ENCODE measurements at places on chromosomes 7 and 10. TPM values are rescaled to one million over a fixed set of nuclear protein-coding genes. Genes with fewer than 3 reads are reported as not detected.

- H3K27ac ChIP-seq, result no peak overlapping the region
- no peak for DNase-seq
- no peak overlapping the region for H3K4me3 ChIP-seq
- H3K36me3 ChIP-seq, result no peaks in the 10 kb centered on the region
These were observed 123.1 kb downstream of the POLR1F start for GRCh38 chr7:19585761-19586160.

DNA sequence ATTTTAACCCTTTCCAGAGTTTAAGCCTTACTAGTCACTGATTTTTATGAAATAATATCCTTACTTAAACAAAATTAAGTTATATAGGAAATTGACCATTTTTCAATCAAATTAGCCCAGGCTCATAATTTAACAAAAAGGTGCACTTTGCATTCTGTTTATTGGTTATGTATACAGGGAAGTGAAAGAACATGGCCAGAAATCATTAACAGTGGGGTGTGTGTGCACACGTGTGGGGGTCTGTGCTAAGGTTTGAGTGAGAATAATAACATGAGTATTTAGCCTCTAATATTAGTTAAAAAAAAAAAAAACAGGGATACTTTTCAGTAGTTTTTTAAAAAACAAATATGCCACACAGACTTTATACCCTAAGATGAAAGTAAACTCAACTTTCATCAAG, 510.5 kb upstream of the PFKP start:
- no peak overlapping the region for H3K27ac ChIP-seq
- no peak for DNase-seq
- no peaks in the 10 kb centered on the region for H3K36me3 ChIP-seq
- H3K27me3 ChIP-seq, result no peaks in the 10 kb centered on the region
- no peaks in the 10 kb centered on the region for H3K4me1 ChIP-seq

DNA sequence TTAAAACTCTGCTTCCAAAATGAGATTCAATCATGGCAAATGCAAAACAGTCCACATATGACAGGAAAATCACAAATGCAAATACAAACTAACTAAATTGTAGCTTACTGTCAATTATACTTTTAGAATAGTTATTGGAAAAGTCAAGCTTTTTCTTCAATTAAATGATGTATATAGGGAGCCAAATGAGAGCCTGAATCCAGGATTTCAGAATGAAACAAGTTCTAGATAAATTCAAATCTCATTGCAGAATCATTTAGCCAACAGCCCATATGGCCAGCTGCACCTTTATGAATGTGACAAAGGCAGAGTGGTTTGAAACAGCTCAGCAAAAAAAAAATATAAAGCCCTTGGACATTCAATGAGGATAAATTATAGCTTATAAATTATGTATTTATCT, 82.2 kb upstream of the SCIN start:
- H3K4me3 ChIP-seq, result no peak overlapping the region
- no peaks in the 10 kb centered on the region for H3K27me3 ChIP-seq
- no peak overlapping the region for H3K27ac ChIP-seq
- no peaks in the 10 kb centered on the region for H3K4me1 ChIP-seq
- no peak for DNase-seq

GRCh38 chr10:122350893-122351292, 23.6 kb upstream of the PLEKHA1 start:
- H3K27me3 ChIP-seq, result peaks cover 5% of the 10 kb centered on the region
- no peak overlapping the region for H3K27ac ChIP-seq
- DNase-seq, result no peak
- H3K36me3 ChIP-seq, result no peaks in the 10 kb centered on the region

GRCh38 chr10:24792638-24793037, 69.0 kb upstream of the ARHGAP21 start:
- DNase-seq, result no peak
- no peak overlapping the region for H3K27ac ChIP-seq
- no peak overlapping the region for H3K4me3 ChIP-seq
- H3K4me1 ChIP-seq, result peaks cover 7% of the 10 kb centered on the region
- no peaks in the 10 kb centered on the region for H3K36me3 ChIP-seq
- no peaks in the 10 kb centered on the region for H3K27me3 ChIP-seq

DNA sequence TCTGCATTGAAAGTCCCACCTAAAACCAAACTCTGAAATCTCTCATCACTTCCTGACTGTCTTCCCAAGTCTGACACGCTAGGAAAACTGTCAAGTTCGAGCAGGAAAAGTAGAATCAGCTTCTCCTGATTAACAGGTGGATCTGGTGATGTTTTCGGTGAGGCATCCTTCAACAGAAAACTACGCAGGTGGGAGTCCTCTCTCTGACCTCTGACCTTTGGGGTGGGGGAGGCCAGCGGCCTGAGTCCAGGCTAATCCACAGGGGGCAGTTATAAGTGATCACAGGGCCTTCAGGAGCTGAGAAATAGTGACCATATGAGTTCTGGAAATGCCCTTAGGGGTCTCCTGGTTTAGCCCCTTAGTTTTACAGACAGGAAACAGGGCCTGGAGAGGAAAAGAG, 13.4 kb upstream of the NPFFR1 start:
- no peak overlapping the region for H3K4me3 ChIP-seq
- no peaks in the 10 kb centered on the region for H3K36me3 ChIP-seq
- no peak overlapping the region for H3K27ac ChIP-seq
- H3K27me3 ChIP-seq, result peaks cover 3% of the 10 kb centered on the region

Gene LFNG
- 14.8 TPM for polyA plus RNA-seq

- H3K4me3 ChIP-seq, result no peak overlapping the region
- H3K4me1 ChIP-seq, result no peaks in the 10 kb centered on the region
- peaks cover 3% of the 10 kb centered on the region for H3K27me3 ChIP-seq
- H3K36me3 ChIP-seq, result no peaks in the 10 kb centered on the region
These were observed 273.6 kb upstream of the PODXL start for GRCh38 chr7:131829947-131830558.

DNA sequence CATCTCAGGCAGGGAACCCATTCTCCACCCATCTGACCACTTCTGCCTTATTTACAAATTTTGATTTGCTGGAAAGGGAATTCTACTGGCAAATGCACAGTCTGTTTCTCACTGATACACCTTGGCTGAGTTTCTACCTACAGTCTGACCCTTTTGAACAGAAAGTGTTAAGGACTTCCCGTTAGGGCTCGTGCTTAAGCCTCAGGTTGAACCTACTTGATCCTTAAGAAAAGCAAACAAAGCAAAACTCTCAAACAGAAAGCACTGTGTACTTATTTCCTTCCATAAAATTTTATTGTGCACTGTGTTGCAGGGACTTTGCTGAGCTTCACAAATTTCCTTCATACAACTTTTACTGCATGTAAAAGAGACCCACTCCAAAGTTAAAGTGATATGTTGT, 367.8 kb downstream of the NRG3 start:
- H3K27me3 ChIP-seq, result no peaks in the 10 kb centered on the region
- no peak overlapping the region for H3K4me3 ChIP-seq
- H3K27ac ChIP-seq, result no peak overlapping the region

Gene TFPI2
- polyA plus RNA-seq, result 57.3 TPM

DNA sequence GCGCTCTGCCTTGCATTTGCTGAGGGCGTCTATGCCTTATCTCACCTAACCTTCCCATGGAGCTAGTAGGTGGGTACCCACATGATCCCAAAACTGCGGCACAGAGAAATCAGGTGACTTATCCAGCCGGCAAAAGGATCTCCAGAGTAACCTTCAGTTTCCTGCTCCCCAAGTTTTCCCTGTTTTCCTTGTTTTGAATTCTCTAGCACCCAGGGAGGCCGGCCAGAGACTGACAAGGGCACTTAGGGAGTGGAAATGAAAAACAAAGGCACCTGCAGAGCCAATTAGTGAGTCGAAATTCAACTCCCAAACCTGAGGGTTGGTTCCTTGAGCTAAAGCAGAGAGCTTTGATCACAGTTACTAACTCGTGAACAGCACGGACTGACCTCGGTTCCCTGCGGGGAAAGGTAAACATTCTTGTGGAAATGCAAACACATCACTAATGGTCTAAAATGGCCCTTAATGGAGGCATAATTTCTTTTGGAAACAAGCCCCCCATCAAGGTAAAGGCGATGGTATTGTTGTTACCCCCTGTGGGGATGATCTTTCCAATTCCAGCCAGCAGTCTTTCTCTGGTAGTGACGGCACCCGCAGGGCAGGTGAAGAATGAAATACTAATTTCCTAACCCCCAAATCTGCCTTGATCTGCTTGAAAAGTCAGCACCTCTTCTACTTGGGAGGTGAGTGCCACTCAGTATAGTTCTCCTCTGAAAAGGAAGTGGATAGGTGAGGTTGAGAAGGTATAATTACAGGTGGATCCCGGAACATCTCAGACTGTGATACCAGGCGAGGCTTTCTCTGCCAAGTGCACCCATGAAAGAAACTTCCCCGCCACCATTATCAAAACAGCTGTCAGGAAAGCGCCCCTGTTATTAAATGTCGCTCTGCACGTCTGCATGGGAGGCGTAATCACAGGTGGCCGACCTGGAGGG, 365.6 kb upstream of the AUTS2 start:
- H3K27ac ChIP-seq, result no peak overlapping the region
- no peaks in the 10 kb centered on the region for H3K36me3 ChIP-seq
- DNase-seq, result no peak
- H3K27me3 ChIP-seq, result no peaks in the 10 kb centered on the region

GRCh38 chr10:84407388-84408049, 79.1 kb downstream of the CCSER2 start:
- no peaks in the 10 kb centered on the region for H3K36me3 ChIP-seq
- H3K4me1 ChIP-seq, result peaks cover 9% of the 10 kb centered on the region
- no peak for DNase-seq
- no peak overlapping the region for H3K4me3 ChIP-seq
- H3K27me3 ChIP-seq, result no peaks in the 10 kb centered on the region

GRCh38 chr10:120517196-120517595, 60.2 kb downstream of the PLPP4 start:
- H3K27ac ChIP-seq, result no peak overlapping the region
- no peak overlapping the region for H3K4me3 ChIP-seq
- no peaks in the 10 kb centered on the region for H3K36me3 ChIP-seq

GRCh38 chr10:23368816-23369640, 24.4 kb upstream of the C10orf67 start:
- no peaks in the 10 kb centered on the region for H3K36me3 ChIP-seq
- H3K4me3 ChIP-seq, result no peak overlapping the region
- no peaks in the 10 kb centered on the region for H3K27me3 ChIP-seq
- no peaks in the 10 kb centered on the region for H3K4me1 ChIP-seq
- H3K27ac ChIP-seq, result no peak overlapping the region

DNA sequence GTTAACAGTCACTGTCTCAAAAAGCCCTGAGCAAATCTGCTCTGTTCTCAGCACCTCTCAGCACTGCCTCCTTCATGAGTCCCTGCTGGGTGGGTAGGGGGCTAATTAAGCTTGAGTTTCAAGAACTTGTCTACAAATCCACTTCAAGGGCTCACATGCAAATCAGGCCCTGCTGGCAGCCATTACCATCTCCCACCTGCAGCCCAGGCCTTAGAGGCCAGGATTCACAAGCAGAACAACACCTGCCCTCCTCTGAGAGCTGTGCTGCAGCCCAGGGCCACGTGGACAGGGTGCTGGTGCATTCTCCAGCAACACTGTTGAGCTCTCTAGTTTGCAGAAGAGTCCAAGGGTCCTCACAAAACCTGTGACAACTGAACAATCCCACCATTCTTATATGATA, 119.2 kb downstream of the DPP6 start:
- H3K36me3 ChIP-seq, result no peaks in the 10 kb centered on the region
- no peaks in the 10 kb centered on the region for H3K27me3 ChIP-seq
- H3K27ac ChIP-seq, result no peak overlapping the region
- DNase-seq, result no peak
- no peak overlapping the region for H3K4me3 ChIP-seq

GRCh38 chr7:2873686-2874551, 29.8 kb upstream of the GNA12 start:
- DNase-seq, result peak; percentile 91
- no peak overlapping the region for H3K4me3 ChIP-seq
- H3K36me3 ChIP-seq, result no peaks in the 10 kb centered on the region

- no peak overlapping the region for H3K4me3 ChIP-seq
- peak overlapping the region; percentile 72 for H3K27ac ChIP-seq
- peaks cover 78% of the 10 kb centered on the region for H3K4me1 ChIP-seq
These were observed 77.9 kb downstream of the ZMIZ1 start for GRCh38 chr10:79146611-79147130.

Gene SLC26A4
- polyA plus RNA-seq, result 0.79 TPM

Gene NEURL1
- 0.06 TPM for polyA plus RNA-seq

Gene CLRN3
- 0.07 TPM for polyA plus RNA-seq

DNA sequence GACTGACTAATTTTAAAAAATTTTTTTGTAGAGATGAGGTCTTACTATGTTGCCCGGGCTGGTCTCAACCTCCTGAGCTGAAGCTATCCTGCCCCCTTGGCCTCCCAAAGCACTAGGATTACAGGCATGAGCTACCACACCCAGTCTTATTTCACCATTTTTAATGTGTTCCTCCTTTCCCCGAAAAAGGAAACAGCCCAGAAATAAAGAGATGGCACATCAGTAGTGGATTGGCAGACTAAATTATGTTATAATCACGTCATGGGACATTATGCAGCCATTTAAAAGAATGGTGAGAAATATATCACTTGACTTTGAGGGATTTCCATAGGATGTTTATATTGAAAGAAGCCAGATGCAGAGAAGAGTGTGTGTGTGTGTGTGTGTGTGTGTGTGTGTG, 40.5 kb downstream of the CAPZA2 start:
- DNase-seq, result no peak
- no peaks in the 10 kb centered on the region for H3K4me1 ChIP-seq
- no peaks in the 10 kb centered on the region for H3K27me3 ChIP-seq
- peaks cover 19% of the 10 kb centered on the region for H3K36me3 ChIP-seq
- H3K27ac ChIP-seq, result no peak overlapping the region
- no peak overlapping the region for H3K4me3 ChIP-seq

- no peak for DNase-seq
- no peaks in the 10 kb centered on the region for H3K4me1 ChIP-seq
- no peaks in the 10 kb centered on the region for H3K27me3 ChIP-seq
- no peak overlapping the region for H3K4me3 ChIP-seq
These were observed 170.1 kb upstream of the INHBA start for GRCh38 chr7:41872966-41873365.
